NCI-H2081 (cell line): ENCODE measurements at places on chromosomes 3 and 15.
A peak's percentile ranks its signal among the peaks of the same experiment; 100 is the strongest.

GRCh38 chr15:99631255-99631654, 65.5 kb downstream of the MEF2A start:
- DNase-seq = no peak

DNA sequence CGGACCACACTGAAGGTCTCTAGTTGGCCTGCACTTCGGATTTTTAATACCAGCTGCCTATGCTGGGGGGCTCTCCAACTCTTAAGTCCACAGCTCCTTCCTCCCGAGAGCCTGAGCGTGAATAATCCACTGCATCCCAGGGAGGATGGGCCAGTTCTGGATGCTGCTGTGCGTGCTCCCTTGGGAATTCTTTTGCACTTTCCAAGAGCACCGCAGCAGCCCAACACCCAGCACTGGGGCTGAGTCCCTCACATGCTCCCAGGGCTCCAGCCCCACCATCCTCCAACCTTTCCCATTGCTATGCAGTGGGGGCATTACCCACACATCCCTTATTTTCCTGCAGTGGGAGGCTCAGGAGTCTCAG, 136.4 kb upstream of the IQSEC1 start:
- no peak for DNase-seq

DNA sequence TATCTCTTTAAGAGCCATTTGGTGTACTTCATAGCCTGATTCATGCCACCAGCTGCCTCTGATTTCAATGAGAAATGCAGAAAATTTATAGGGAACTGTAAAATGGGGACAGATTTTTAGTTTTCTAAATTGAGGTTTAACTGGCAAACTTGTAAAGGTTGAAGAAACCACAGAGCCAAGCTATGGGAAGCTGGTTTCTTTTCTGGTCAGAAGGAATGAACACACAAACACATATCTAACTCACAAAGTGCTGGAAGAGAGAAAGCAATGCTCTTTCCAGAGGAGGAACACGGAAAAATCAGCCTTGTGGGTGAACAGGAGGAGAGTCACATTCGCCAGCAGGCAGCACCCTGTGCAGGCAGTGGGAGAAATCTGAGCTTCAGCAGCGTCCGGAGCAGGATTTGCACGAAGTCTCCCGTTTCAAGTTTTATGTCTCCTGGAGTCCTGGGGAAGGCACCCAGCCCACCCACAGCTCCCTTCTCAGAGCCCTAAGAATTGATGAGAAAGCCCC, 481 bp downstream of the MASP1 start:
- no peak for DNase-seq

- no peak for DNase-seq
These were observed 952.6 kb downstream of the AGBL1 start for GRCh38 chr15:87032295-87032694.

DNA sequence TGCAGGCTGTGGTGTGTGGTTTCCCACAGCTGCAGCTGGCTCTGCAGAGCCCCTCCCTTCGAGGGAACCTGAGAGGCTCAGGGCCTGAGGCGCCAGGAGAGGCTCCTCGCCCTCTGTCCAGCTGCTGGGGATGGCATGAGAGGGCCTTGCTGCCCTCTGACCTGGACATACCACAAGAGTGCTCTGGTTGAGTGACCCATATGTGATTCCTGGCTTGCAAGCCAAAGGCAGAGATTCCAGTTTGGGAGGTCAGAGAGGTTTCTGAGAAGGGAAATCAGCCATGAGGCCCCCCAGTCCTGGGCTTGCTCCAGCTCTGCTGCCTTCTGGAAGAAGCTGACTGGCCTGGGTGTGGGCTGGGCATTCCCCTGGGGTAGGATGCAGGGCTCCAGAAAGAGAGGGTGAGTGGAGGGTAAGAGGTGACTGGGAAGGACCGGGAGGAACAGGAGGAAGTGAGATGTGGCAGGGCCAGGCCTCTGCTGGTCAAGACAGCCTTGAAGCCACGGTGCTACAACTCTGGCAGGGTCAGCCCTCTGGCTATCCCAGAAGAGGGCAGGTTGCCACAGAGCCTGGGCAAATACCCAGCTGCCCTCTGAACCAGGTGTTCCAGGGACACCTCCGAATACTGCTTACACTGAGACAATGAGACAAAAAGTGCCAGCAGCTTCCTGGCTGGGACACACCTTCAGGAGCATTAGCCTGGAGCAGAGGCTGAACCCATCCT, 16.0 kb upstream of the SRP14 start:
- DNase-seq = peak; percentile 66

GRCh38 chr15:41772720-41773331, 1.5 kb upstream of the MAPKBP1 start:
- DNase-seq = peak; percentile 60
